ENCODE measurements at places on chromosomes 2 and 18.

- no peak for DNase-seq
- no peaks in the 10 kb centered on the region for H3K27me3 ChIP-seq
- H3K4me3 ChIP-seq = no peak overlapping the region
- H3K36me3 ChIP-seq = no peaks in the 10 kb centered on the region
- H3K4me1 ChIP-seq = no peaks in the 10 kb centered on the region
- H3K27ac ChIP-seq = no peak overlapping the region
These were observed 657.5 kb upstream of the CDH7 start for GRCh38 chr18:65093346-65093745.

GRCh38 chr2:29742656-29743055 lies 178.7 kb downstream of the ALK start:
- no peak overlapping the region for H3K4me3 ChIP-seq
- no peak for DNase-seq
- no peaks in the 10 kb centered on the region for H3K36me3 ChIP-seq
- H3K4me1 ChIP-seq = peaks cover 7% of the 10 kb centered on the region

DNA sequence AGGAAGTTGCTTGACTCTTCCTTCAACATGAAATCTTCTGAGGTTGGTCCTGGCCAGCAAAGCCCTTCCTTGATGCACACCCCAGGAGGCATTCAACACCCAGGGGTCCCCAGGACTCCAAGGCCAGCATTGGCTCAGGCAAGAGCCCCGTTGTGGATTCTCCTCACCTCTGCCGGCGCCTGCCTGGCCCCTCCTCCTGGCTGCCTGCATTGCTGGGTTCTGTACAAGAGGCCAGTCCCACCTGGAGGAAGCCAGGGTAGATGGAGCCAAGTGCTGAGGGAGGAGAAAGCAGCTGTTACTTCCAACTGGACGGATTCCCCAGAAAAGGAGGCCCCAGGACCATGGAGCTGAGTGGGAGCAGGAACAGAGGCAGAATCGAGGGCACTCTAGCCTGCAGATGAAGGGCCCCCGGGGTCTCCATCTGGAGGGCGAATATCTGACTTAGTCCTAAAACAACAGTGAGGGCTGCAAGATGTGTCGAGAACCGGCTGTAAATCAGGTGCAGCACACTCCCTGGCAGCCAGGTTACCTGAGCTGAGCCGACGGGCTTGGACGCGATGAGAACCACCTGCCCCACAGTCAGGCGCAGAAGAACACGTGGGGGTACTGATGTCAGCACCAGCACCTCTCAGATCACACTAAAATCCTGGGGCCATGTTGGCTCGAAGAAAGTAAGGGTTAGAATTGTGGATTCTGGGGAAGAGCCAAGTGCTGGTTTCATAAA lies 399.6 kb upstream of the SALL3 start:
- H3K4me1 ChIP-seq = no peaks in the 10 kb centered on the region
- DNase-seq = no peak
- no peak overlapping the region for H3K27ac ChIP-seq
- H3K27me3 ChIP-seq = no peaks in the 10 kb centered on the region
- no peak overlapping the region for H3K4me3 ChIP-seq
- H3K36me3 ChIP-seq = no peaks in the 10 kb centered on the region

DNA sequence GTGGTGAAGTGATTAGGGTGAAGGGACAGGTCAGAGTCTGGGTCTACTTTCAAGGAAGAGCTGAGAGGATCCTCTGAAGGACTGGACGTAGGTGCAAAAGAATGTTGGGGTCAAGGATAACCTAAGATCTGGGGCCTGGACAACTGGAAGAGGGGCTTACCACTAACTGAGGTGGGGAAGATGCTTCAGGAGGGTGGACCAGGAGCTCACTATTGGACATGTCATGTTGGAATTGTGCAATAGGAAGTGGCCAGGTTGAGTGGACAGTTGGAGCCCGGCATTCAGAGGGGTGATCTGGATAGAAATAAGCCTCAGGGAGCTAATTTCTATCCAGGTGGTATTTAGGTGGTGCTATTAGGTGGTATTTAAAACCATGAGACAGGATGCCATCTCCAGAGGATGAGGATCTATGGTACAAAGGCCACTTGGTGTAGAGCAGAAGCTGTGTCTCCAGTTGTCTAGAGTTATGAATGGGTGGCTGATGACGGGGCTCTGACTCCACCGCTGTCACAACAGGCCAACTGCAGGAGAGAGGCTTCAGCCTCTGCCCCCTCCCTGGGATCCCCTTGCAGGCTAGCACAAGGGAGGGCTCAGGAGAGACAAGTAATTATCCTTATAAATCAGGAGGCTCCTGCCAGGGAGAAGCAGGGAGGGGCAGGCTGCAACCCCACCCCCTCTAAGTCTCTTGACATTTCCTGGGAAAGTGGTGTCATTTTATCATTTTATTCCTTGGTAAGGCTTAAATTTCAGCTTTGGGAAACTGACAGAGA lies 158.0 kb downstream of the SMAD7 start:
- no peak overlapping the region for H3K27ac ChIP-seq
- DNase-seq = no peak
- H3K4me3 ChIP-seq = no peak overlapping the region
- no peaks in the 10 kb centered on the region for H3K27me3 ChIP-seq
- no peaks in the 10 kb centered on the region for H3K36me3 ChIP-seq
- peaks cover 15% of the 10 kb centered on the region for H3K4me1 ChIP-seq

- no peak overlapping the region for H3K4me3 ChIP-seq
- H3K27me3 ChIP-seq = no peaks in the 10 kb centered on the region
- no peak overlapping the region for H3K27ac ChIP-seq
- DNase-seq = no peak
- H3K36me3 ChIP-seq = no peaks in the 10 kb centered on the region
These were observed 112.4 kb downstream of the FEZ2 start for GRCh38 chr2:36485521-36485920.

Measured in GM12878 (cell line).